ENCODE measurements at places on chromosomes 2 and 18.

- DNase-seq: no peak
Observed at GRCh38 chr2:240463274-240463865, 27.9 kb downstream of the GPC1 start.

- no peak for DNase-seq
Observed at GRCh38 chr2:231614559-231615057, 21.9 kb downstream of the TEX44 start.

- DNase-seq: no peak
Observed at GRCh38 chr18:9871244-9871746, 14.5 kb upstream of the TXNDC2 start.

DNA sequence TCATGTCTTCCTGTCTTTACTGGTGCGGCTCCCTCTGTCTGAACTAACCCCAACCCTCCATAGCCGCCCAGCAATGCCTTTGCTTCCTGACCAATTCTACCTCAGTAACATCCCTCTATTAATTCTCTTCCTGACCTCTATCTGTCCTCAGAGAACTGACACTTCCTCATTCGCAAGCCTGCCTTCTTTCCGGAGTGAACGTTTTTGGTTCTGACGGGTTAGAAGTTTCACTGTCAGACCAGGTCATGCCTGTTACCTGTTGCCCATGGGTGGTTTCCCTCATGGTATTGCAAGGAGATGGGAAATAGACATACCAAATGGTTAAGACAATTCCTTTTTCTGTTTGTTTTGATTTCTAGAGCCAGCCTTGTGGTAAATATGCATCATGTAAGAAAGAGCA is 453.4 kb upstream of the SLC14A2 start:
- no peak for DNase-seq
